GM18507 (cell line): ENCODE measurements at places on chromosomes 2 and 18.

- no peak for DNase-seq
These were observed 1133.6 kb upstream of the ZEB2 start for GRCh38 chr2:145653553-145653952.

- no peak for DNase-seq
These were observed 76.9 kb downstream of the TWIST2 start for GRCh38 chr2:238924796-238925195.

DNA sequence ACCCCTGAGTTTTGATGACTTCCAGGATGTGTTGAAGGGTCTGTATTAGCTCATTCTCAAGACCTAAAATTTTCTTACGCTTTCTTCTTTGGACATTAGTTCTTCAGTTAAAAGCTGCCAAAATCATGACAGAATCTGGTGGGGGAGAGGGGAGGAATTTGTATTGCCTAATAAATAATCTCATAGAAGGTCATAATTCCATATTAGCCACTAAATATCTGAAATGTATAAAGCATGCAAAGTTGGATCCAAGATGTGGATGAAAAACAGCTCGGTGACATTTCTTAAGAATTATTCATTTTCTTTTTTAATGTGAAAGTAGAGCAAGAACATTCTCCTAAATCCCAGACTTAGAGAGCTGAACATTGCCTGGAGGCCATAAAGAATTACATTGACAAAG, 120.1 kb downstream of the MMADHC start:
- DNase-seq = no peak

- no peak for DNase-seq
These were observed 113.8 kb upstream of the SLC1A4 start for GRCh38 chr2:64875368-64875767.

DNA sequence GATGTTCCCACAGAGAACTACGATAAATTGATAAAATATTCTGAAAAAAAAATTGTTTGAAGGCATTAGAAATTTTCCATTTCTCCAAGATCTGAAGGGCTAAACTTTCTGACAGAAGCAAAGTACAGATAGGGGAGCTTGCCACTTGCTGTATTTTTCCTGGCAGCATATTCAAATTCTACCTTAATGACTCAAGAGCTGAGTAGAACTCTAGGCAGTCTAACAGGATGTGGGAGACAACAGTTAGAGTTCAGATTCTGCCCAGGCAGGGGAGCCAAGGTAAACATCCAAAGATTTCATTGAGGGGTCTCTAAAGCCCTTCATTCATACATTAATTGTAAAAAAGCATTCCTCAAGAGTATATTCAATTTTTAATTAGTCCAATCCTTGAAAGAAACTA, 46.0 kb upstream of the RIT2 start:
- DNase-seq = no peak

- no peak for DNase-seq
These were observed 114.3 kb upstream of the PPP1CB start for GRCh38 chr2:28637066-28638047.

GRCh38 chr2:232741294-232741693, 35.1 kb downstream of the KCNJ13 start:
- DNase-seq = no peak

GRCh38 chr18:23921716-23922285, 92.8 kb upstream of the TTC39C start:
- DNase-seq = no peak

- DNase-seq = no peak
These were observed 41.3 kb downstream of the TTC39C start for GRCh38 chr18:24055878-24056277.

GRCh38 chr18:36476433-36476832, 178.9 kb downstream of the FHOD3 start:
- DNase-seq = no peak

- DNase-seq = no peak
These were observed 1.7 kb upstream of the SRBD1 start for GRCh38 chr2:45612731-45613130.
